ENCODE measurements at places on chromosomes 6 and 20.

GRCh38 chr20:312067-312466 lies 13.3 kb upstream of the SOX12 start:
- no peak for DNase-seq

- DNase-seq = no peak
Measured at GRCh38 chr6:138673346-138674014, 100.1 kb upstream of the CCDC28A start.

- no peak for DNase-seq
Measured at GRCh38 chr6:128346569-128346968, 173.8 kb downstream of the PTPRK start.

GRCh38 chr20:52972190-52972937 lies at the start of gene TSHZ2:
TSS of gene TSHZ2 (plus strand) at chr20:52972358. CDS start at chr20:52973294, 936 bp downstream.
- DNase-seq = peak; percentile 50

- no peak for DNase-seq
Measured at GRCh38 chr6:158757753-158758090, 61.4 kb downstream of the EZR start.

DNA sequence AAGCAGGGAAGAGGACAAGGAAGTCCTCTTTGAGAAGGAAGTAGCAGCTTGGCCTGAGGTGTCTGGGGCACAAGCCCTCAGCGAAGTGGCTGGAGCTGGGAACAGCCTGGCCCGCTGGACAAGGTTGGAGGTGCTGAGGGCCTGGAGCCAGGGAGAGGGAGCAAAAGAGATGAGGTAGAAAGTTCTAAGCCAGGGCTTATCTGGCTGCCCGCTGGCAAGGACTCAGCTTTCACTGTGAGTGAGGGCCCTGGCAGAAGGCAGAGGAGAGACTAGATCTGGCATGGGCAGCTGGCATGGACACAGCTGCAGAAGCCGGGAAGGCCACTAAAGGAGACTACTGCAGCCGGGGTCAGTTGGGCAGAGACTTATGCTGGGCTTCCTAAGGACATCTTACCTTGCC lies 21.8 kb upstream of the PCMTD2 start:
- DNase-seq = no peak

DNA sequence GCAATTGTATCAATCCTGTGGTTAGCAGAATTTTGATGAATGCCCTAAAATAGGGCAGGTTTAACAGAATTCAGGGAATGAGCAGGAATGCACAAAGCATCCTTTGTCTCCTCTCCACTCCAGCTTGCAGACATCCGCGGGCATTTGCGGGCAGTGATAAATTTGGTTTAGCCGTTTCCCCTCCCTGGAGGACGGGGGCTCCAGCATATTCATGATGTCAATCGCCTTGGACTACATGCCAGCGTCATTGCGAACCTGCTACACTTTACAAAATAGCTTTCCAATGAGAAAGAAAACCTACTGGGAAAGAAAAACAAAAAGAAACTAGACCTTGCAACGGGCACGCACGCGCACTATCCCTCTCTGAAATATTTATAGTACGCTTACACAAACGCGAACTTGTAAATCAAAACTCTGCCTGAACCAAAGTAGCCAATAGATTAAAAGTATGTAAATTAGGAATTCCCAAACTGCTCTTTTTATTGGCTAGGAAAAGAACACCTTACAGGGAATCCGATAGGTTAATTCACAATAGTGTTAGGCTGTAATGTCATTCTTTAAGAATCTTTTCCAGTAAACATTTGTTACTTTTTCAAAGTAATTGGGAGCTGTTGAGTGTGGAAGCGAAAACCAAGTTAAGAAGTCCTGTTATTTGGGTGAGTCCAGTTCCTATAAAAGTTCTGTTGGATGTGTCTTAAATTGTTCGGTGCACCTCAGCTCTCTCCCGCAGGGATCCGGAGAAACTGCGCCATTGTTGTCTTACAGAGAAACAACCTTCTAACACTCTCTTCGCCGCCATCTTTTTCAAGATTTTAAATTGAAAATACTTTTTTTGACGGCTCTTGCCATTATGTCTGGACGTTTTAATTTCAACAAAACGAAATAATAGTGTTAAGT lies 136.7 kb downstream of the HFE start:
- DNase-seq = peak; percentile 96

GRCh38 chr6:36362551-36363370 lies 24.7 kb downstream of the ETV7 start:
- DNase-seq = no peak

DNA sequence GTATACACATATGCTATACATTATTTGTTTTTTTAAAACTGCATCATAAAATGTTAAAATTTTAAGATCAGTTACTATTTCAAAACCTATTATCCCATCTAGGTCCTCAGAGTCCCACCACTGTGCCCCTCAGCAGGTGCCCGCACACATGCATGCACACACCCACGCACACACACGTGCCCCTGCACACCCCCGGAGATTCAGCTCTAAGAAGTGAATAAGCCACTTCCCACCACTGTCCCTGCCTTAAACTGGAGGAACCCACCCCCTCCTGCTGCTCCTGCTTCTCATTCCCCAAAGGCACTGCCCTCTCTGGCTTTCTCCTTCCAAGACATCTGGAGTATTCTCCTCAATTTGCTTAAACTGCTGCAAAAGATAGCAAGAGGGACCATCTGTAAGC lies 5.4 kb upstream of the FAM210B start:
- DNase-seq = no peak

- no peak for DNase-seq
Measured at GRCh38 chr6:156762547-156762946, 14.6 kb upstream of the ARID1B start.

GRCh38 chr6:136784910-136785746 lies 7.1 kb downstream of the MAP3K5 start:
- peak; percentile 34 for DNase-seq

GRCh38 chr6:107418118-107418517 lies 41.2 kb downstream of the PDSS2 start:
- DNase-seq = peak; percentile 6

DNA sequence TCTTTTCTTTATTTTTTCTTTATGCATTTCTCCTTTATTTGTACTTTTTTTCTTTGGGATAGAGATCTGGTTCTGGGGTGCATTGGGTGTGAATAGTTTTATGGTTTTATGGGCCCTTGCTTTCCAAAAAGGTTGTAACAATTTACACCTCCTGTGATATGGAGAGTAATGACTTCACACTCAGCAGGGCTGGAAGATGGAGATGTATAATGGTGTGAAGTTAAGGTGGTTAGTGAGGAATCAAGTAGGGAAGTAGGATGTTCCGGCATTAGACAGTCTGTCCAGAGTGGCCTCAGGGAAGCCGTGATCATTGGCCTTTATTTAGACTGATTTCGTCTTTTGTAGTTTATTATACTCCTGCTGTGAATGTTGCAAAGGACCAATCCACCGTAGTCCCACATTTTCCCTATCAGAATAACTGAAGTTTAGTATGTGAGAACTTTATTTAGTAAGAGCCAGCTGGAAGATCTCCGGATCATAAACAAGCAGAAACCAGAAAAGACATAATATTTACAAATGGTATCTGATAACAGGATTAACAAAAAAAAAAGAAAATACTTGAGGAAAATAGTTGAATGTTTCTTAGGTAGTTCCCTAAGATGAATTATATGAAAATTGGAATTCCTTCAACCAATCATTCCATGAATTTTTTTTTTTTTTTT lies 255.5 kb downstream of the TBC1D7 start:
- no peak for DNase-seq

DNA sequence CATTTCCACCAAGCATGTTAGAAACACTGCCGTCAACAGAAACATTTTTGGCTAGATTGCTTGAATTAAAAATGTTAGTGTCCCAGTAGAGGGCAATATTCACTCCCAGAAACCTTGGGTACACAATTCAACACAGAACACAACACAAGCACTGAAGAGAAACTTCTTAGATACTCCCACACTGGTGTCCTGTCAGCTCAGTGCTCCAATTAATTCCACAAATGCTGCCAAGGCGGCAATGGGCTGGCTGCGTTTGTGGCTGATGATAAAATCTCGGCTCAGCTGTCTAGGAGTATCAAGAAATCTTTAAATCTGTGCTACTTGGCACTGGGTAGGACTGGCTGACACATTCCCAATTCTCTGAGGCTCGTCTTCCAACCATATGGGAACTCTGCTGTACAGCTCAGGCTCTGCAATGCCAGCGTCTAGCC lies 39.3 kb downstream of the BEND3 start:
- no peak for DNase-seq

- DNase-seq = no peak
Measured at GRCh38 chr20:24986436-24987015, 6.0 kb downstream of the APMAP start.

- no peak for DNase-seq
Measured at GRCh38 chr6:127115084-127115655, 3.3 kb upstream of the RSPO3 start.

- no peak for DNase-seq
Measured at GRCh38 chr6:2674857-2675256, 75.9 kb downstream of the MYLK4 start.

GRCh38 chr20:41411391-41411847 lies 44.8 kb upstream of the EMILIN3 start:
- peak; percentile 39 for DNase-seq

- DNase-seq = no peak
Measured at GRCh38 chr6:168582571-168582981, 141.6 kb downstream of the SMOC2 start.

GRCh38 chr6:164066766-164067165 lies 652.2 kb downstream of the QKI start:
- no peak for DNase-seq

DNA sequence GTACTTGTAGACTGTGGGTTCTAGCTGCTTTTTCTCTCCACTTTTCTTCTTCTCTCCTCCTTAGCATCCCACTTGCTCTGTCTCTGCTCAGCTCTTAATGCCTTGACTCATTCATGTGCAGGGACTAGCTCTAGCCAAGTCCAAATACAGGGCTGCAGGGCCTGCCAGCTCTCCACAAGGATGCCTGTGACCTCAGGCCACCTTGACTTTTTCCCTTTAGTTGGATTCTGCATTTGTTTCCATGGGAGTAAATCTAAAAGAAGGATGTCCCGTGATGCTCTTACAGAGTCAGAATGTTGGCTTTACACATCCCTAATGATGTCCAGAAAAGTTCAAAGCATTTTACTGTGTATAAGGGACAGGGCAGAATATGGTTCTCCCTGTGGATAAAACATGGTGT lies 101.8 kb upstream of the PREP start:
- no peak for DNase-seq

GRCh38 chr20:41432746-41433145 lies 66.1 kb upstream of the EMILIN3 start:
- DNase-seq = no peak

DNA sequence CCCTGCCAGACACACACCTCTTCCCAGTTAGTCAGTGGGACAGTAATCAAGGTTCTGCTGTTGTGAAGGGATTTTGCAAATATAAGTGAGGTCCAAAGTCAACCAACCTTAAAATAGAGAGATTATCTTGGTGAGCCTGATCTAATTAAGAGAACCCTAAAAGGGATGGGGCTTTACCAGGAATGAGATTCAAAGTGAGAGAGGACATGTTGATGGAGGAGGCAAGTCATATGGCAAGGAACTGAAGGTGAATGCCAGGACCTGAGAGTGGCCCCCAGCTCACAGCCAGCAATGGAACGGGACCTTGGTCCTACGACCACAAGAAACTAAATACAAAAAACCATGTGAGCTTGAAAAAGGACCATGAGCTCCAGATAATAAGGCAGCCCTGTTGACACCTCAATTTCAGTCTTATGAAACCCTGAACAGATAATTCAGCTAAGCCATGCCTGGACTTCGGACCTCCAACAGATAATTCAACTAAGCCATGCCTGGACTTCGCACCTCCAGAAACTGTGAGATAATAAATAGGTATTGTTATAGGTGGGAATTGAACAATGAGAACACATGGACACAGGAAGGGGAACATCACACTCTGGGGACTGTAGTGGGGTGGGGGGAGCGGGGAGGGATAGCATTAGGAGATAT lies 253.4 kb downstream of the GMPR start:
- DNase-seq = no peak

GRCh38 chr6:113148566-113148965 lies 708.6 kb upstream of the MARCKS start:
- no peak for DNase-seq

- no peak for DNase-seq
Measured at GRCh38 chr6:52385074-52385473, 23.1 kb downstream of the PAQR8 start.

DNA sequence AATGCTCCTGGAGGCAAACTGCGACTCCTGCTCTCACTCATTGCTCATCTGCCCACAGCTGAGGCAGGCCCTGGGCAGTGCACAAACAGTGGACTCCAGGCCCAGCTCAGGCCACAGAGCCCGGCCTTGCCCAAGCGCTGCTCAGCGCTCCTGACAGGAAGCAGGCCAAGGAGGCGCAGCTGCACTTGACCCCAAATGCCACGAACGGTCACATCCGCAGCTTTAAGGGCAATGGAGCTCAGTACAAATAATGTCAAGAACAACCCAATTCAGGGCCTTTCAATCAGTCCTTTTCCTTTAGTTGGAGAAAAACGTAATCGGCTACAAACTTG lies 33.8 kb downstream of the RRBP1 start:
- no peak for DNase-seq

DNA sequence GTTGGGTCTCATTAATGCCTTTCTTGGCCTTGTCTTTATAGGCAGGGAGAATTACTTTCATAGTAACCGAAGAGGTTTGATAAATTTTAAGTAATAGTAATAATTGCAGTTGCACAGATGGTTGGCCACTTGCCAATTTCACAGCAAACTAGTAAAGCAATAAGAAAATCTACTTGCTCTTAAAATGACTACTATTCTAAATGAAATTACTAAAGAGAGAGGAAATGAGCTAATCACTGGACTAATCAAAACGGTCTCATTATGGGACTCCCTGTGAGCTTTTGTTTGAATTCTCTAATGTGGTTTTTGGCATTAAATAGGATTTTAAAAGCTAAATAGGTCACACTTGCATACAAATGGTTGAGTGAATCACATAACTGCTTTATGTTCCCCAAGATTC lies 227.4 kb upstream of the PLN start:
- DNase-seq = no peak

DNA sequence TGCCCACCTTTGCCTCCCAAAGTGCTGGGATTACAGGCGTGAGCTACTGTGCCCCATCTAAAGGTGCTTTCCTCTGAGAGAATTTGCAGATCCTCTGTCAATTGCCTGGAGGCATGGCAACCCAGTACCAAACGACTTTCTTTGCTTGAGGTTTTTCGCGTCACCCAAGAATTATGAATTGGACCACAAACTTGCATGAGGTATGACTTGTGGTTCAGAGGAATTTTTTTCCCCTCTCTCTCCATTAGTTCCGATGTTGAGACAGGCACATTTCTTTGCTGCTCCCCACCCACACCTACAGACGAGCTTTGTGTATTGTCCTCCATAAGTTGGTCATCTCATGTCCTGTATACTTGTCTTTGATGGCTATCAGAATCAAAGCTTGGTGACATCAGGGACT lies 11.8 kb upstream of the SCAF8 start:
- peak; percentile 65 for DNase-seq

- no peak for DNase-seq
Measured at GRCh38 chr20:62980970-62981369, 25.8 kb downstream of the BHLHE23 start.
